ENCODE measurements at places on chromosomes 1 and 21. TPM values are rescaled to one million over a fixed set of nuclear protein-coding genes. Genes with fewer than 3 reads are reported as not detected.

DNA sequence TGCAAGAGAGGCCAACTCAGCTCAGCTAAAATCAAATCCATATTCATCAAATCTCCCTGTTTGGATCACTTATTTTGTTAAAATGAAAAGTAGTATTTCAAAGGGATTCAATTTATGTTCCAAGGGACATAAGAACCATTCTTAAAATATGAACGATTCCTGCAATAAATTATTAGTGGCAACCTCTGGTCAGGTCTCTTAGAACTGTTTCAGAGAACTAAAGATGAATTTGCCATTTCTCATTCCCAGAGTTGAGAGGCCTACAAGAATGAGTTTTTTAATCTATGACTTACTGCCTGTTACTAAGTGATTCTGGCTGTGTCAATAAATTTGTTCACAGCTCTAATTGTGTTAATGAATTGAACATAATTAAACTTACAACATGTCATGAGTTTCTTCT is 268.5 kb downstream of the SPATA17 start:
- H3K4me3 ChIP-seq: no peak overlapping the region
- H3K36me3 ChIP-seq: no peaks in the 10 kb centered on the region
- DNase-seq: no peak

GRCh38 chr21:34526618-34527290 is 14.7 kb upstream of the KCNE1 start:
- no peaks in the 10 kb centered on the region for H3K27me3 ChIP-seq
- DNase-seq: peak; percentile 99
- peaks cover 33% of the 10 kb centered on the region for H3K4me1 ChIP-seq
- H3K4me3 ChIP-seq: peak overlapping the region; percentile 83
- H3K27ac ChIP-seq: peak overlapping the region; percentile 94
- H3K36me3 ChIP-seq: 0 out of 2 replicates have a peak, but pooled peaks cover 3% of the 10 kb centered on the region

GRCh38 chr1:56833088-56833487 is 13.9 kb upstream of the FYB2 start:
- no peak for DNase-seq
- no peaks in the 10 kb centered on the region for H3K36me3 ChIP-seq
- no peaks in the 10 kb centered on the region for H3K27me3 ChIP-seq
- peaks cover 16% of the 10 kb centered on the region for H3K4me1 ChIP-seq
- no peak overlapping the region for H3K27ac ChIP-seq

DNA sequence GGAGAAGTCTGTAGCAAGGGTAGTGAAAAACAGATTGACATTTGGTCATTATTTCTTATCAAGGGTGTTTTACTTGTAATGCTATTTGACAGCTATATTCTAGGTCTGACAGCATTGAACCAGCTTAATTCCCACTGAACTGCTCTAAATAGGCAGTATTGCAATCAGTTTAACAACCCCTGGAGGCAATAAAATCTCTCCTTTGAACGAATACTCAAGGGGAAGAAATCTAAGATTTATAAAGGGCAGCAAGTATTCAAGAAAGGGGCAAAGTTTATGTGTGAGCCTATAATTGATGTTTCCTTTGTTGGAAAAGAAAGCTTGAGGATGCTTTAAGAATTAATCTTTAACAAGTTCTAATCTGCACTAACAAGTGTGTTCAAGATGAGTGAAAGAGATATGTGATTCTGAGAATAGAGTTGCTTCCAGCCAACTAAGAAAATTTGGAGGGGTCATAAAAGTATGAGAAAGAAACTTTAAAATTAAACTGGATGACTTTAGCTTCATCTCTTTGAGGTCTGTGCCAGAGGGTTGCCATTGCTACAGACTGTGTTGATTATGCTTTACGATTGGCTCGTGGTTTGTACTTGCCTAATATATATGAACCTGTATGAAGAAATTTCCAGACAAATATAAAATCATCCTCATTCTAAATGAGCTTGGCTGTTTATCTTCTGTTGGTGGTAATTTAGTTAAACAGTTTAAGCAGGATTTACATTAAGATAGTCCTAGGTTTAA is 72.5 kb downstream of the ZNF326 start:
- no peaks in the 10 kb centered on the region for H3K27me3 ChIP-seq
- H3K4me3 ChIP-seq: no peak overlapping the region
- no peak overlapping the region for H3K27ac ChIP-seq
- no peaks in the 10 kb centered on the region for H3K4me1 ChIP-seq

DNA sequence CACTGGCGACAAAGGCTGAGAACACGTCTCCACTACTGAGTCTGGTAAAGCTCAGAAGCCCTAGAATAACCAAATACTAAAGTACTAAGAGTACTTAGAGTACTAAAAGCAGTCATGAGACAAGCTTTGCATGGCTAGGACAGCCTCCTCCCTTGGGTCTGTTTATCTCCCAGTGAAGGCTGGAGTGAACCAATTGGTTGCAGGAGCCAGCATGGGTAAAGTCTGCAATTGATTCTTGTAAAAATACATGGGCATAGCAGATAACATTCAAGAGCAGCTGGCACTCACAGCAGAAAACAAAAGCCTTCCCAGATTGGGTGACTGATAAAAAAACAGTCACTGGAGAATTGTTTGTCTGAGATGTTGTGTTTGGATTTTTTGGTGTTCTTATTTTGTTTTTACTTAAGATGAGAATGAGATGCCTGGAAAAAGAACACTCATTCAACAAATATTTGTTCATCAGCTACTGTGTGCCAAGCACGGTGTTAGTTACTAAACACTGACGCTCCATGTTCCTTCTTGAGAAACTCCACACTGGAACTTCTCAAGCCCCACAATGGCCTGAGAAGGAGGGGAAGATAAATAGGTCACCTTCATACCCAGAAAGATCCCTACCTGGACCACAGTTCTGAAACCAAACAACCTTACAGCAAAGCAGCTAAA is 3.7 kb downstream of the IRF6 start:
- no peak overlapping the region for H3K27ac ChIP-seq
- no peak for DNase-seq
- H3K4me1 ChIP-seq: peaks cover 18% of the 10 kb centered on the region
- no peaks in the 10 kb centered on the region for H3K27me3 ChIP-seq

- no peak overlapping the region for H3K27ac ChIP-seq
- H3K4me1 ChIP-seq: peaks cover 10% of the 10 kb centered on the region
- no peaks in the 10 kb centered on the region for H3K36me3 ChIP-seq
Measured at GRCh38 chr1:173504268-173504667, 27.1 kb downstream of the PRDX6 start.

DNA sequence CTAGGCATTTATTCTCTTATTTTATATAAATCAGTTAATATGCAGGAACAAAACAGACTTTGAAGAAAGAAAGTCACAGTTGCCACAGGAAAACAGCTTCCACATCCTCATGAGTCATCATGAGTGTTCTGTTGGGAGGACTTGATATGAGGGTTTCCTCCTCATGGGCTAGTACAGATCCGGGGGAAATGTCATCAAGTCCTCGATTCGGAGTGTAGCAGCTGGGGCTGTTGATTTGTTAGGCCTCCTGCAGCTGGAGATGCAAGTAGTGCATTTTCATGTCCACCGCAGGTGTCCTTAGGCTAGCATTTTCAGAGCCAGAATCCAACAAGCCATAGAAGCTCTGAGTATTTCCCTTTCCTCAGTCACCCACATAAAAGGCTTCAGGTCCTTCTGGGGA is 36.7 kb downstream of the ADAM30 start:
- no peak overlapping the region for H3K4me3 ChIP-seq
- H3K27ac ChIP-seq: peak overlapping the region; percentile 29
- H3K4me1 ChIP-seq: peaks cover 22% of the 10 kb centered on the region
- H3K27me3 ChIP-seq: no peaks in the 10 kb centered on the region
- DNase-seq: peak; percentile 88

DNA sequence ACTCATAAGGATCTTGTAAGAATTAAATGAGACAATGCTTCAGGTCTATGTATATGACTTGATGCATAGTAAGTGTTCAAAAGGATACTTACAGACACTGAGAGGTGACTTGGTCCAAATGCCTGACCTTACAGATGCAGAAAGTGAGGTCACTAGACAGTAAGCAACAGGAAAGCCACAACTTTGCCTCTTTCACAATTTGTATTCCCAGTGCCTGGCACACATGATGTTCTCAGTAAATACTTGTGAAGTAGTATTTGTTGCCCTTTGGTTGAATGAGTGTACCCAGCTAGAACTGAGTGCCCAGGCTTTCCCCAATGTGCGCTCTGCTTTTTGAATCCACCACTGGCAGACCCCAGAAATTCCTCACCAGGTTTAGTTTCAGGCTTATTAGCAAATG is 105.1 kb downstream of the BEND5 start:
- H3K4me1 ChIP-seq: no peaks in the 10 kb centered on the region
- no peaks in the 10 kb centered on the region for H3K36me3 ChIP-seq
- DNase-seq: peak; percentile 16
- no peak overlapping the region for H3K4me3 ChIP-seq

- no peak overlapping the region for H3K4me3 ChIP-seq
- no peaks in the 10 kb centered on the region for H3K36me3 ChIP-seq
- no peak for DNase-seq
- H3K27me3 ChIP-seq: no peaks in the 10 kb centered on the region
- H3K27ac ChIP-seq: no peak overlapping the region
- H3K4me1 ChIP-seq: no peaks in the 10 kb centered on the region
Measured at GRCh38 chr1:176926330-176927086, 238.0 kb downstream of the ASTN1 start.

GRCh38 chr1:247824023-247824422 is at the start of gene OR14A16:
TSS of gene OR14A16 (minus strand) at chr1:247824119. CDS start at chr1:247815729, 8,390 bp downstream.
- no peaks in the 10 kb centered on the region for H3K4me1 ChIP-seq
- DNase-seq: no peak
- no peaks in the 10 kb centered on the region for H3K27me3 ChIP-seq
- no peaks in the 10 kb centered on the region for H3K36me3 ChIP-seq

DNA sequence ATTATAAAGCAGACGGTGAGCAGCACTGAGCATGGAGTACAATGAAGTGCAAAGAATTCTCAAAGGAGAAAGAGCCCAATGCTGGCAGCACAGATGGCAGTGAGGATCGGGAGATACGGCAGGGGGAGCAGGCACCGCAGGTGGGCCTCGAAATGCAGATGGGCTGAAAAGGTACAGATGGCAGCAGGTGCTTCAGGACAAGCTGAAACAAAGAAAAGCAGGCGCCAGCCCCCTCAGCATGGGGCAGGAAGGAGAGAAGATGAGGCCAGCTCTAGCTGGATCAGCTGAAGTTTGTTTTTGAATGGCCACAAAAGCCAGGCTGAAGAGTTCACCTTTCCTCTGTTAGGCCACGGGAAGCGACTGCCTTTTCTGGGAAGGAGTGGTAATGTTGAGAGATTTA is 7.7 kb downstream of the CFAP298 start:
- H3K36me3 ChIP-seq: peaks cover 15% of the 10 kb centered on the region
- H3K4me1 ChIP-seq: no peaks in the 10 kb centered on the region
- no peak overlapping the region for H3K4me3 ChIP-seq
- no peak overlapping the region for H3K27ac ChIP-seq
- no peak for DNase-seq
- H3K27me3 ChIP-seq: no peaks in the 10 kb centered on the region

- no peaks in the 10 kb centered on the region for H3K4me1 ChIP-seq
- no peak for DNase-seq
- no peak overlapping the region for H3K4me3 ChIP-seq
- no peaks in the 10 kb centered on the region for H3K27me3 ChIP-seq
- H3K36me3 ChIP-seq: no peaks in the 10 kb centered on the region
Measured at GRCh38 chr1:41521766-41522165, 37.3 kb upstream of the EDN2 start.

DNA sequence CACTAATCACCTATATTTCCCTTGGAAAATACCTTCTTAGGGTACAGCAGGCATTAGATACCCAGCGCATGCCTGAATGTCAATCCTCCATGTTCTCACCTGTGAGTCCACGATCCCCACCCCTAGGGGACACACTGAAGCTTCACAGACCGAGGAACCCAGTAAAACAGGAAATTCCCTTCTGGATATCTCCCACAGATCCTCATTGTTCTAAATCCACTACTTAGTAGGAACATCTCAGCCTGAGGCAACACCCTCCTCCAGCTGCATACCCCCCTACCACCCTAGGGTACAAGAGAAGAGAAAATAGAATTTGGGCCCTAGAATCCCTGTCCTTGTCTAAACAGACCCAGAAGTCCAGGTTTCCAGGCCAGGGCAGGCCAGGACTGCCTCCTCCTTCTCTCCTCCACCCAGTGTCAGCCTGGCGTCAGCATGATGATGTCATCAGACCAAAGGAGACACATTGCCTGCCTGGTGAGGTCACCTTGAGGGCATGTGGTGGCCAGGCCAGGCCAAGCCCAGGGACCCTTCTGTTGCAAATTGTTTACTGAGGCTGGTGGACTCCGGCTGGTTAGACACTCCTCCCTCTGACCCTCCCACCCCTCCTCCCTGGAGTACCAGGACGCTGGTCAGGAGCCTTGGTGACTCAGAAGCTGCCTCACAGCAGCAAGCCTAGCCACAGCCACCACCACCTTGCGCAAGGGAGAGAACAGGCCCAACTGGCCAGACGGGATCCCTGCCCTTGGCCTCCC is 6.2 kb downstream of the NECTIN4 start:
- H3K4me1 ChIP-seq: peaks cover 62% of the 10 kb centered on the region
- peak overlapping the region; percentile 88 for H3K27ac ChIP-seq
- no peaks in the 10 kb centered on the region for H3K36me3 ChIP-seq
- no peak overlapping the region for H3K4me3 ChIP-seq

The MTMR11 gene
- total RNA-seq: 13.1 TPM

The OLIG1 gene
- not detected for total RNA-seq

The CDKN2C gene
- total RNA-seq: 19.2 TPM

The NES gene
- total RNA-seq: 23.0 TPM

The SAMD11 gene
- total RNA-seq: 40.9 TPM

The USH2A gene
- under 0.01 TPM for total RNA-seq

The CYP4Z1 gene
- not detected for total RNA-seq

The HTR1D gene
- total RNA-seq: not detected

The TLCD4 gene
- total RNA-seq: not detected
